ENCODE measurements at places on chromosomes 6 and 20.

DNA sequence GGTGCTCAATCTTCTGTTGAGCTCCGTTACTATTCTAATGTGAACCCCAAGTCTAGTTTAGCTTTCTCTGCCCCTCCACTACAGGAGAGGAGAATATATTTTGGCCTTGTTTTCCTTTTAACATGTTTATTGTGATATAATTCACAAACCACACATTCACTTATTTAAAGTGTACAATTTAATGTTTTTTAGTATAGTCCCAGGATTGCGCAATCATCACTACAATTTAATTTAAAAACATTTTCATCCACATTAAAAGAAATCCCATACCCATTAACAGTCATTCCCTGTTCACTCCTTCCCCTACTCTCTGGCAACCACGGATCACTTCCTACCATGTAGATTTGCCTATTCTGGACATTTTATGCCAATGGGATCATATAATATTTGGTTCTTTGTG lies 64.5 kb upstream of the BMP6 start:
- no peak for DNase-seq

DNA sequence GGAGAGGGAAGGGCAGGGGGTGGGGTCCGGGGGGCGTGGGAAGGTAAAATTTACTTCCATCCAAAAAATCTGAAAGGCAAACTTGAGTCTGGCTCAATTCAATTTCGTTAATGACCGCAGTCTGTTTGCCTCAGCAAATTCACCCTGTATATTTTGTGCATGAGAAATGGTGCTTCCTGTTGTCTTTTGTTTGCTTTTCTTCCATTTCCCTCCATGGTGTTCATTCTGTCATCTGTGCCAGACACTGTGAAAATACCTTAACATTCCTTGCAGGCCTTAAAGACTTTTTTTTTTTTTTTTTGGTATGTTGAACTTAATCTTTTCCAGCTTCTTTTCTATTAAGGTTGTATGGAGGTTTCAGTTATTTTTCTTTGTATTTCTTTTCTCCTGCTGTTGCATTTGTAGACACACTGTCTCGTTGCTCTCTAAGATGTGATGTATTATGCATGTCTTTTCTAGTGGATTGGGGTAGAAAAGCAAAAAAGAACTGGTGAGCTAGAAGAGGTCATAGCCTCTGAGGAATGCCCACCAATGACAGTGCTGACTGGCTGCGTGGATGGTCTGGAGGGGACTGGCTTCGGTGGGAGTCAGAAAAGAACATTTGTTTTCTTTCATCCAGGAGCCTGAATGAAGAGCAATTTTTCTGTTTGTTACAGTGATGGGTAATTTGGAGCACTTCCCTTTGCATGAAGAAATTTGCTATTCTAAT lies 585.0 kb upstream of the MAP3K7 start:
- no peak for DNase-seq

DNA sequence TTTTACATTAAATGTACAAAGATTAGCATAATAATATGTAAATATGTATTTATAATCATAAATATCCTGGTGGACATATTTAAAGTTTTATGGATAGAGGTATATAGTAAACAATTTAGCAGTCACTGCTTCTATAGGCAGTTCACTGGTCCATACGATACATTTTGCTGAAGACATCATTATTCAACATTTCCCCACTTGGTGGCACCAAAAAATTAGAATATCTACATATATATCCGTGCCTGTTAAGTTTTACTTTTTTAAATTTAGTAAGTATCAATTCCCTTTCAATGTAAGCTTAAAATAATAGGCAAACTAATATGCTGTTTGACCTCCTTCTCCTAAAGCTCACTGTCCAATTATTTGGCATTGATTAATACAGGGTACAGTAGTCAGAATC lies 64.2 kb downstream of the LMBRD1 start:
- no peak for DNase-seq

DNA sequence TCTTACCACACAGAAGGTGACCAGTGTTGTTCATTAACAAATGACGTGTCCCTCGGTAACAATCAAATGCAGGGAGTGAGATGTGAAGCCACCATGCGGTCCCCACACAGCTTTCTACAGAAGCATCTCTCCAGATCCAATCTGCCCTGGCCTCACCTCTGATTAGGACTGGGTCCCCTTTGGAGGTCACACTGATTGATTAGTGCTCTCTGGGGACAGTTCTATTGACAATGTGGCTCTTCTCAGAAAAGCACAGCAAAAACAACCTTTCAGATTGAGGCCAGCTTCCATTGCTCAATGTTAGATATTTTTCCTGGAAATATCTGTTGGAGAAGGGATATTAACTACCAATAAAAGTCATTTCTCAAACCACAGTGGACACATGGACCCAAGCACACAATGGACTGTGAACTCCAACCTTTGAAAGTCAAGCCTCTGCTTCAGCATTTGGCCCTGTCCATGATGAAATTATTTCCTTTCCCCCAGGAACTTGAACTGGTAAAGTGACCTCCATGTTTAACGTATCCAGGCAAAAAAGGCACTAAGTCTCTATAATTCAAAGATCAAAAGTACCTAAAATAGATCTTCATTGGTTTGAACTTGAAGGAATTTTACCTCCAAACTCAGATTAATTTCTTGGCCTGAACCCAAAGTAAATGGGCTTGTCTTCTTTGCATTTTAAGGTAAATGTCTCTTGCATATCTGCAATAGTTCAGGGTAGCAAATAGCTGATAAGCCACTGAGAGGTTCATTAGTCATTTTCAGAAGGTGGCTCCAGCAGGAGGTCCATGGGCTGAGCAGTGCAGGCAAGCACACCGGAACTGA lies 118.5 kb downstream of the FOXA2 start:
- DNase-seq = no peak

GRCh38 chr20:63697868-63698545 lies 1.6 kb downstream of the TNFRSF6B start:
- DNase-seq = no peak

- no peak for DNase-seq
Measured at GRCh38 chr20:33981347-33981746, 12.4 kb upstream of the RALY start.

GRCh38 chr6:4270776-4271175 lies 135.4 kb upstream of the ECI2 start:
- no peak for DNase-seq

GRCh38 chr20:1313236-1313964 lies 15.5 kb downstream of the SDCBP2 start:
- DNase-seq = peak; percentile 71

DNA sequence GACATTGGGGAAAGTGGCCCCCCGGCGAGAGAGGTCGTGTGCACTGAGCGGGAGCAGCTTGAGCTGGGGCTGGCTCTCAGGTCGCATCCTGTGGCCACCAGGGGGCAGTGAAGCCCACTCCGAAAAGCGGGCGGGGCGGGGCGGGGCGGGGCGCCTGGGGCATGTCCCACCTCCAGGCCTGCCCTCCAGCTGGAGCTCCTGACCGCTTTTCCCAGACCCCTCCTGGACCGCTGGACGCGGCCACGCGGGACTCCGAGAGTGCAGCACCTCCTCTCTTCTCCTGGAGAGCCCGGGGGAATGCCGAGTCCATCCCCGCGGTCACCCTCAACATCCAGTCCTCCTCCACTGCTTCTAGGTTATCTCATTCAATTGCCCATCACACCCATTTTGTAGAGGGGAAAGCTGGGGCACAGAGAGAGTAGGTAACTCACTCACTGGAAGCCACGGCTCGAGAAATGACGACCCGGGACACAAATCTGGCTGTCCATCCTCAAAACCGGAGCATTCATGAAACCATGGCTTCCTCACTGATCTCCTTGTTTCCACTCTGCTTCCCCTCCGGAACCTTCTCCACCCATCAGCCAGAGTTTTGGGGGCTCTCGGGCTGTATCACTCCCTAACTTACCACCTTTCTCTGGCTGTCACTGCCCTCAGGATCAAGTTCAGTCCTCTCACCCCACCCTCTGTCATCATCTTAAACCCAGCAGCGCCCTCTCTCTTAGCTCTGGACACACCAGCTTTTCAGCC lies 24.1 kb downstream of the COX4I2 start:
- DNase-seq = peak; percentile 68

GRCh38 chr6:107489636-107490565 lies at the start of gene SOBP:
TSS of gene SOBP (plus strand) at chr6:107490117. CDS start at chr6:107490617, 500 bp downstream.
- DNase-seq = peak; percentile 36

DNA sequence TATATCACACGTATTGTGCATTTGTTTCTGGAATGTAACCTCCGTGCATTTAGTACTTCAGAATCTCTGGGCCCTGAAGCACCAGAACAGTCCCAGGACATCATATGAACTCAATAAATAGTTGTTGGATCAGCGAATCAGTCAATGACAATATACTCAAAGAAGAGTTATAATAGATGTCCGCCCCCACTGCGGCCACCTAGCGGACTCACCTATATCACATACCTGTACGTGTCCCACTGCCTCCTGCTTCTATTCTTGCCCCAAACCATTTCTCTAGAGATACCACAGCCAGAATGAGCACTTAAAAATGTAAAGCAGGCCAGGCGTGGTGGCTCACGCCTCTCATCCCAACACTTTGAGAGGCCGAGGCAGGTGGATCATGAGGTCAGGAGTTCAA lies 73.9 kb downstream of the DCDC2 start:
- no peak for DNase-seq

DNA sequence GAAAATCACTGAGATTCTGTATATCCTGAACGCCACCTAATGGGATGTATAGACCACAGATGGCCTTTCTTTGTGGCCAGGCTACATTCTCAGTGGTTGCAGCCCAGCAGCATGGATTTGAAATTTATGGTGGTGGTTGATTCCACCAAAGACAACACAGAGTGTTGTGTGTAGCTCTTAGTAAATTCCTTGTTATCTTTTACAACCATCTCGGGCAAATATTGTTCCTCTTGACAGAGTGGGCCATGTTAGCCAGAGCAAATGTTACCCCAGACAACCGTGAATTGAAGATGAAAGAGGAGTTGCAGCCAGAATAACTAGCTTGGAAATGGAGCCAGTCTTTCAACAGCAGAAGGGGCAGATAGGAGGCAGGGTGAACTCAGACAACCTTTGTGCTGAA lies 39.5 kb downstream of the SLC24A3 start:
- no peak for DNase-seq

GRCh38 chr6:45253453-45253852 lies 74.7 kb upstream of the RUNX2 start:
- DNase-seq = no peak

GRCh38 chr6:9204171-9204570 lies 768.8 kb upstream of the SLC35B3 start:
- peak; percentile 13 for DNase-seq

- no peak for DNase-seq
Measured at GRCh38 chr6:15472621-15473020, 190.2 kb downstream of the DTNBP1 start.

- DNase-seq = peak; percentile 81
Measured at GRCh38 chr6:10451828-10452509, 37.1 kb upstream of the TFAP2A start.

DNA sequence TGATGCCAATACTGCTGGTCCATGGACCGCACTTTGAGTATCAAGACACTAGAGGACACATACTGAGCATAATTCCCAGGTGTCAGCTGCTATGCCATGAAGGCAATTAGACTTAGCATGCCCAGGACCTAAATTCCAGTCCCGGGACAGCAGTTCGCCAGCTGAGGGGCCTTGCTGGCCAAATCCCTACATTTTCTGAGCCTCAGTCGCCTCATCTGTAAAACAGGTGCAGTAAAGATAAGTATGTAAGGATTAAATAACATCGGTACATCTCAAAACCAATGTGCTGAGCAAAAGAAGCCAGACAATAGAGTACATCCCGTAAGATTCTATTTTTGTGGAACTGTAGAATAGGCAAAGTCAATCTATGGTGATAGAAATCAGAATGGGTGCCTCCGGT lies 1.0 kb downstream of the BFSP1 start:
- no peak for DNase-seq

DNA sequence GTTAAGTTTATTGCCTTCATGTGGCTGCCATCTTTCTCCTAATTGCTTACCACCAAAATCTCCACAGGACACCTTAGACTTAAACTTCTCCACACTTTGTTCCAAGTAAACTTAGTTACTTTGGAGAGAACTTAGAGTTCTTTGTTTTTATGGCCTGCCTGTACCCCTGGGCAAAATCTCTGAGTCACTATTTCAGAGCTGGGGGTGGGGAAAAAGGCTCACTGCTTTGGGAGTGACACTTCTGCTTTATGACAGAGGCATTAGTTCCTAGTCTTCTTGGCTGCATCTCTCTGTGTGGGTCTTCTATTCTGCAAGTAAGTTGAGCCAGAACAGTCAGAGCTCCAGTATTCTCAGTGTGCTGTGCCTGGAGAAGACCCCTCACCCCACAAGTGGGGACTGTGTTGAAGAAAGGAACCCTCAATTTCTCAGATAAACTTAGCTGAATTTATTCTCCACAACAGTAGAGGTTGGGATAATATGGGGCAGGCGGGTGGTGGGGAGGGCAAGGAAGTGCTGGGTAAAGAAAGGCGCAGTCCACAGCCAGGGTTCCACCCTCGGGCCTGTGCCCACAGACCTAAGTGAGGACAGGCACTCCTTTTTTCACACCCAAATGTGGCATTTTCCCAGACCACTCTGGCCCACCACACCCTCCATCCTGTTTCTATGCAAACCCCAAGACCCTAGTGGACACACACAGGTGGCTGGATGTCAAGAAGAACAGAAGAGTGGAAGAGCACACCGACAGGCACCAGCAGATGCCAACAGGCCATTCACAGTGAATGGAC lies 636.6 kb upstream of the MAN1A1 start:
- no peak for DNase-seq

DNA sequence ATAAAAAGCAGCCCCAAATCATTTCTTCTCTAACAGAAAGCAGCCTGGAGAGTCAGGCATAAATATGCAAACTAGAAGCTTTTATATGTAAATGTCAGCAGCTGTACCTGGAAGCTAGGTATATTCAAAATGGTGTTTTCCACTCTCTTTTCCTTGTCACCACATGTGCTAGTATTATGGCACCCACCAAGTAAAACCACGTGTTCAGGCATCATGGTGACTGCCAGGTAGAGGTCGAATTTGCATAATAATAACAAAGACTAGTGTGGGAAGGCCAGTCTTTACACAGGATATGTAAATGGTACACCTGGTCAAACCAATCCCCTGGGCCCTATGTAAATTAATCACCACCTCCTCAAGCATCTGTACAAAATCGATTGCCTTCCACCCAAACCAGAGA lies 124.0 kb downstream of the MMUT start:
- no peak for DNase-seq

GRCh38 chr6:42045538-42046460 lies 4.5 kb upstream of the TAF8 start:
- DNase-seq = peak; percentile 43

GRCh38 chr6:8442150-8442549 lies 6.8 kb upstream of the SLC35B3 start:
- no peak for DNase-seq

DNA sequence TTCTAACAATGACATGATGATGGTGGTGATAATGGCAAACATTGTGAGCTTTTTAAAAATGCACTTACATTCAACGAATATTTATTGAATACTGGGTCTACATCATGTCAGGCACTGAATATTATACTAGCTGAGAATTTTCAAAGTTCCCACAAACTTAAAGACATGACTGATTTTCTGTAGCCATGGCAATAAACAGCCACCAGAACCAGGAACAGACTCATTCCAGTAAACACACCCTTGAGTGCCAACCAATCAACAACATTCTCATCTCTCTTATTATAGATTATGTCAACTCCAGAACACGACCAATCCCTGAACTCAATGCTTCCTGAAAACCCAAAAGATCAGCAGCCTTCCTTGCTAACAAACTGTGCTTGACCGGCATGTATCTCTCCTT lies 212.4 kb upstream of the RUNX2 start:
- peak; percentile 9 for DNase-seq

All from A549 (cell line).